Midbrain (tissue), 1 donor: ENCODE measurements at places on chromosomes 7 and 10.

GRCh38 chr7:84042110-84042539 lies 152.5 kb downstream of the SEMA3A start:
- no peak for DNase-seq

DNA sequence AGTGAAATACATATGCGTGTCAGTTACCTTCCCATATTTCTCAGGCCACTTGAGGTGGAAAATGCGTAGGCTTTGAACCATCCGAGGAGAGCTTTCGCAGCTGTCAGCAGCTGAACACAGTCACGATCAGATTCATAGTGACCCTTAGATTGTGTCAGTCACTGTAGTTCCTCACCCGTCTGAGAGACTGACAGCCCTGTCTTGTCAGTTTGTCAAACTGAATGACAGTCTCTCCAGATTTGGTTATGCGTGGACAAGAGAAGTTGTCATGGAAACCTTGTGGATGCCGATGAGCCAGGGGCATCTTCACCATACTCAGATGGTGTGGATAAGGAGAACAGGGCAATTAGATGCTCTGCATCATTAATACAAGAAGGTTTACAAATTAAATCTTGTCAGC lies 546.3 kb downstream of the TYW1 start:
- DNase-seq: no peak

- peak; percentile 75 for DNase-seq
Measured at GRCh38 chr10:6114805-6115341, 26.0 kb downstream of the RBM17 start.

DNA sequence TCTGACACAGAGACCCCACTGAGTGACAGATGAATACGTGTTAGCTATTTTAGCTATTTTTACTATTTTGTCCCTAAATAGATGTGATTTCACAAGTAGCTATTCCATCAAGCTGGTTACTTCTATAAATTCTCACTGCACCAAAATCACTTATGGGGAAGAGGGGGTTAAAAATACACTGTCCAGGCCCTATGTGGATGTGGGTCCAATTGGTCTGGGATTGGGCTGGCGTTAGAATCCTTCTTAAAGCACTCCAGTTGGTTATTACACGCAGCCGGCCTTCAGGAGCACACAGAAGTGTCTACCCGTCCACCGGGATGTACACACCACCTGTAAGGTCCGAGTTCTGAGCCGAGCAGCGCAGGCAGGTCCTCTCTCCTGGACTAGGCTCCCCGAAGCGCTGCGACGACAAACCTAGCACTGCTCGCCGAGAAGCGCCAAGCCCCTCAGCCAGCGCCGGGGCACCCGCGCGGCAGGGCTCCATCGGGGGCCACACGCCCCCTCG lies 222.3 kb upstream of the MKLN1 start:
- DNase-seq: no peak

DNA sequence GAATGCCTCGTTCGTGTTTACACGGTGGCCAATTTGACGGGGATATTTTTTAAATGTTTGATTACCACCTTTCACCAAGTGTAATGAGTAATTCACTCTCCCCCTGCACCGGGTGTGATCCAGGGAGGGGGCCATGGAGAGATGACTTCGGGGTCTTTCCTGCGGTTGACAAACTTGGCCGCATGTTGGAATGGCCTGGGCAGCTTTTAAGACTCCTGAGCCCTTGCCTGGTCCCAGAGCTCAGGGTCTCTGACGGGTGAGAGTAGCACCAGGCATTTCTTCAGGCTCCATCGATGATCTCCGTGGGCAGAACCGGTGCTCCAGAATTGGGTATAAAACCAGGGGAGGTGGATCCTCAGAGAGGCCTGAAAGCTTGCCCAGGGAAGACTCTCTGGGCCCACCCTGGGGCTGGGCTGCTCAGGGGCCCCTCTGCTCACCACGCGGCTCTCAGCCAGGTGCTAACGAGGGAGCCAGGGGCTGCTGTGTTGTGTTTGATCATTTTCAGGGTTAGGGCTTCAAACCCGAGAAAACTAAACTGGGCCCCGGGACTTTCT lies 882 bp downstream of the ZNF282 start:
- DNase-seq: no peak

GRCh38 chr7:157318015-157318706 lies 18.6 kb upstream of the DNAJB6 start:
- DNase-seq: peak; percentile 7

GRCh38 chr10:111206521-111206920 lies 129.7 kb downstream of the ADRA2A start:
- DNase-seq: no peak

DNA sequence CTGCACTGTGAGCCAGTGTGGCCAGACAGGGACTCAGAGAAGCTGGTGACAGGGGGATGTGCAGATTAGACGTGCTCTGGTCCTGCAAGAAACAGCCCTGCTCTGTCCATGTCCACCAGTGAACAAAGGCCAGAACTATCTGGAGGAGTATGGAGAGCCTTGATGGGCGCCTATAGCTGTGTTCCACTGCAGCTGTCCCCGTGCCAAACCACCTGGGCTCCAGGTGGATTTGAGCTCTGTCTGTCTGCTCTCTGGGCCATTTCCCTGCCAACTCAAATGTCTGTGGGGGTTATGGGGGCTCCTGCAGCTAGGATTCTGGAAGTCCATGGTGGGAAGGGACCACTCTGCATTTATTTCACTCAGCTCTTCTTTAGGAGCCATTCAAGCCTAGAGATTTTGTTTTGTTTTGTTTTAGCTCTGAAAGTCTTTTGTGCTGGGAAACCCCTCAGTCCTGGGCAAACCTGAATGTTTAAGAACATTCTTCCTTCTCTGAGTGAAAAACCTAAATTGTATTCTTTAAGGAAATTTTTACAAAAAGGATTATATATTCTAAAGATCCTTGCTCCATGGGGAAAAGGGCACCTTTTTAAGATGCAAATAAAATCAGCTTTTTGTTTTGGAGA lies 1039.5 kb upstream of the SORCS1 start:
- DNase-seq: no peak

DNA sequence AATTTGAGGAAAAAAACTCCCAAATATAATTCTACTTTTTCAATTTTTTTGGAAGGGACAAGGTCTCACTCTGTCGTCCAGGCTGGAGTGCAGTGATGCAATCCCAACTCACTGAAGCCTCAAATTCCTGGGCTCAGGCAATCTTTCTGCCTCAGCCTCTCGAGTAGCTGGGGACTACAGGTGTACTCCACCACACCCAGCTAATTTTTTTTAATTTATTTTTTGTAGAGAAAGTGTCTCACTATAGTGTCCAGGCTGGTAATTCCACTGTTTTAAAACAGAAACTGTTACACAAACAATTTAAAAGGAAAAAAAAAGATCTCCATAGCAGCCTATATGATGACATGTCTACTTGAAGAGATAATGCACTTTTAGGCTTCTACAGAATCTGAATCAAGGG lies 25.6 kb downstream of the EZH2 start:
- no peak for DNase-seq

DNA sequence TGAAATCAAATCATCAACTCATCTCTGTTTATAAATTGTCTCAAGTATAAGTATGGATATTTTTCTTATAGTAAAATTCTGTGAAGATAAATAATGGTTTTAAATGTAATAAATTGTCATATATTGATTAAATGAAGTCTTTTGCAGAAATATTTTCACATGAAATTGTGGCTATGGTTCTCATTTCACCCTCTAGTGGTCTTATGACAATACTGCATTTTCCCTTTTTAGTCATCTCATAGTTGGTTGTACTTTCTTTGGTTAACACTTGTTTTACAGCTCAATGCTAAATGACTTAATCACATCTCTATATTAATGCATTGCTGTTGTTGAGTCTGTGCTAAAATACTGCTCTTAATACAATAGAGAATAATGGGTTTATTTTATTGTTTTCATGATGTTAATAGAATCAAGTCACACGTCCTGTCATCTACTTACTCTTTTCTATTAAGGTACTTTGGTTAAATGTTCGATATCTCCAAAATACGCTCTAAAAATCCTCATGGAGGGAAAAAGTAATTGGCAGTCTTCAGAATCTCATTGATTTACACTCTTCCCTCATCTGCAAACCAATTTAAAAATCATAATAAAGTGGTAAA lies 38.0 kb upstream of the CACNA2D1 start:
- peak; percentile 43 for DNase-seq

GRCh38 chr7:513521-514166 lies 6.0 kb downstream of the PDGFA start:
- DNase-seq: no peak

GRCh38 chr7:5035276-5035675 lies 10.4 kb upstream of the RBAK start:
- DNase-seq: no peak

DNA sequence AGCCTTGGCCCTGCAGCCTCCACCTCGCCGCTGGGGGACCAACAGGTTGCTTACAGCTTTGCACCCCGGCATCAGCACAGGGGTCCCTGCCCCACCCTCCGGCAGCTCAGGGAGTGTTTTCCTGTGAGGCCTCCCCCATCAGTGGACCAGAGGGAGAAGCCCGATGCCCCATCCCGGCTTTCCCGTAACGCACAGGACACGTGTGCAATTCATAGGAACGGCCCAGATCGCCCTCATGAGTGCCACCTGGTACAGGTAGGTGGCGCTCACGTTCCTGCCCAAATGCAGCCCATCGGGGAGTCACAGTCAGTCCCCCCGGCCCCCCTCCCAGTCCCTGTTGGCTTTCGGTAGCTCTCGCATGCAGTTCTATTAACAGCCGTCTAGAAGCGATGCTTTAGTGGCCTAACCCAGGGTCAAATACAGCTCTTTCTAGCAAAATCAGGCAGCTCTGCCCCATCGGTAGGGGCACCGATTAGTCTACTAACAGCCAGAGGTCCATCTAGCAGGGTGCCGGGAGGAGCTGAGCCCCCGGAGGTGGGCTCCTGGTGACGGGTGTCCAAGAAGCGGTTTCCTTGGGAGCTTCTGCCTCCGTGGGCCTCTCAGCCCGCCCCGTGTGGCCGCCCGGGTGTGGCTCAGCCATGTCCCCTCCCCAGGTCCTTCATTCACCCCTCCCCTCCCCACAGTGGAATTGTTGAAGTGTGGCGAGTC lies 48.4 kb upstream of the GTF2IRD1 start:
- DNase-seq: no peak
